ENCODE measurements at places on chromosomes 11 and 22. TPM values are rescaled to one million over a fixed set of nuclear protein-coding genes. Genes with fewer than 3 reads are reported as not detected.

The FOLR2 gene
- 7.3 TPM for total RNA-seq

The IGF2 gene
- total RNA-seq: 65.1 TPM

- DNase-seq: no peak
Measured at GRCh38 chr11:116374085-116374484, 398.7 kb downstream of the BUD13 start.

- no peak for DNase-seq
Measured at GRCh38 chr11:12137938-12138731, 27.7 kb downstream of the MICAL2 start.

The ETS1 gene
- 14.6 TPM for total RNA-seq

GRCh38 chr11:95100191-95100648 is 10.6 kb downstream of the ENDOD1 start:
- DNase-seq: no peak

DNA sequence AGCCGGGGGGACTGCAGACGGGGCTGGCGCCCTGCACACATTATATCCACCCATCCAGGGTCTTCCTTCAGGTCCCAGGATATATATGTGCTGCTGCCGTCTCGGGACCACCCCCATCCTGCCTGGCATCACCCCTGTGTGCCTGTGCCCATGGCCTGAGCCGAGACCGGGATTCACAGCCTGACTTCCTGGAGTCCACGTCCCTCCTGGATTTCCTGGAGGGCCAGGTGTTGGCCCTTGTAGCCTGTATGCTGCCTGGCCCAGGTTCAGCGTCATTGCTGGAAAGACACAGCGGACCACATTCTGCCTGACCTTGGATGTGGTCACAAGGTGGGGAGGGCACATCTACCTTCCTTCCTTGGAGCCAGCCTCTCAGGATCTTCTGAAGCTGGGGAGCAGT is 551.1 kb downstream of the BRD1 start:
- no peak for DNase-seq

The KLHDC7B gene
- not detected for total RNA-seq

The RIMBP3C gene
- 0.64 TPM for total RNA-seq

The OR51I1 gene
- 0.54 TPM for total RNA-seq

The RASD2 gene
- 1.5 TPM for total RNA-seq

All from cerebellum (tissue), 4 donors.